IPS-NIHi11 (cell line): ENCODE measurements at places on chromosomes 1 and 21.

DNA sequence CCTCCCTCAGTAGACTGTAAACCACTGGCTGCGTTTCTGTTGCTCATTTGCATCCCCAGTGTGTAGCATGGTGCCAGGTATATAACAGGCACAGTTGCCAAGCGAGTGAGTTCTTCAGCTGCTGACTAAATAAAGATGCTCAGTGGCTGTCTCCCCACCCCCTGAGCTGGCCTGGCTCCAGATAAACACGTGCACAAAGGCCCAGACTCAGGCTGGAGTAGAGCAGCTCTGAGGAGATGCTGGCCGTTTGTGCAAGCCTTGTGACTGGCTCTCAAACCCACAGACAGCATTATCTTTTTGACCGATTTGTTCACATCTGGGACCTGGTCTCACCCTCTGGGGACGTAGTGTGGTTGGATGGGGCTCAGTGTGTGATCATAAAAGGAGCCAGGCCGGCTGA, 7.1 kb downstream of the CHRNB2 start:
- DNase-seq: no peak

GRCh38 chr1:9356021-9356420, 63.3 kb downstream of the SPSB1 start:
- no peak for DNase-seq

DNA sequence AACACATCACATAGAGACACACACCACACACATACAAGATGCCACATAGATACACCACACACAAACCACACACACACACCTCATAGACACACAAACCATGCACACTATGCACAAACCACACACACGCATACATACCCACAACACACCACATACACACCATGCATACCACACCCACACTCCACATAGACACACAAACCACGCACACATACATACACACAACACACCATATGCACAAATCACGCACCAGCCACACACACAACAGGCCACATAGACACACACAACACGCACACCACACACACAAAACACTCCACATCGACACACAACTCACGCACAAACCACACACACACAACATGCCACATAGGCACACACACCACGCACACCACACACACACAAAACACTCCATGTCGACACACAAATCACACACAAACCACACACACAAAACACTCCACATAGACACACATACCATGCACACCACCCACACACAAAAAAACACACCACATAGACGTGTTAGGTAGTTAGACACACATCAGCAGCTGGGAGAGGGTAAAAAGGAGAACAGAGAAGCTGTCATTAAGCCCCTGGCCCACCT, 49.5 kb upstream of the SLC19A1 start:
- DNase-seq: no peak

DNA sequence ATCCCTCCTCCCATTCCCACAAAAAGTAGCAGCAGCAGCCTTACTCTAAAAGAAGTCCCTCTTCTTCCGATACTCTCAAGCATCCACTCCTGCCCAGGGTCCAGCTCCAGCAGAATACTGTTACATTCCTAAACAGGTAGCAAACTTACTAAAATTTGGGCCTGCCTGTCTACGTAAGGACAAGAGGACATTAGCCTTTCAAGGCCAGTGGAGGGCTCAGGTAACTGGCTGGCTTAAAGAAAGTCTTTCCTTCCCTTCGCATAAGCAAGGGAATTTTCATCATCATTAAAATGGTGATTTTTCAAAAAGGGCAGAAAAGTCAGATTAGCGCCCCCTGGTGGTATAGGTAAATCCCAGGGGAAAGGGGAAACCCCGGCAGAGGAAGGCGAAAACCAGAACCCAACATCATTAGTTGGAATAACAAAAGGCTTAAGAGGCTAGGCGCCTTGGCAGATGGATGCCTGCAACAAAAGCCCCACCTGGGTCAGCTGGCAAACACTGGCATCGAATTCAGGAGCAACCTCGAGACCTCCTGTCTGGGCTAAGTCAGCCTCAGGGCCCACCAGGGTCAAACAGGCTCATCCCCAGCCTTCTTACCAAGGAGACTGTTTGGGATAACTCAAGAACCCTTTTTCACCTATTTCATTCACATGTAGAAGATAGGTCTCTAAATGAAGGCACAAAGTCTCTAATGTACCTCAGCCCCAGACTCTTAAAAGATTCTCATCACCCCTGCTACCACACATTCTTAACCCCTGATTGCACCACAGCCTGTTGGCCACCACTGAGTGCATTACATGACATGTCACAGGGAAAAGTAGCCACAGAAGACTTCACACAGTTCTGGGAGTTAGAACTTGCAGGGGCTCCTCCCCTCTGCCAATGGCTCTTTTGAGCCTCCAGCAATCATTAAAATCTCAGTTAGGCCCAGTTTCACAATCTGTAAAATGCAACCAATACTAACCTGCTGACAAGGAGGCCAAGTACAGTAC, 36.7 kb downstream of the ERI3 start:
- peak; percentile 99 for DNase-seq

DNA sequence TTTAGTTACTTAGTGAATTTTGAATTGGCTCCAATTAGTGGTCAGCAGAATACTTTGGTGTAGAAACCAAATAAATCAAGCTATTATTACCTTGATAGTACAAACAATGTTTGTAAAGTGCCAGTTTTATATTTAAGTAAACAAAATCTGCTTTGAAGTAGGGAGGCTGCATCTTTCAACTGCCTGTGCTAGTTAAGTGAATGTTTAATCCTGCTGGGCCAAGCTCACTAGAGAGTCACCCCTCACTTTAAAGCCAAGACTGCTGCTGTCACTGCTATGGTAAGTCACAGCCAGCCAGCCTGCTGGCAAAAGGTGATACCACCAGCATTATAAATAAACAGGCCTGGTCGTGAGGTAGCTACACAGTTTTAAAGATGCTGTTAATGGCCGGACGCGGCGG, 10.3 kb upstream of the CFAP126 start:
- DNase-seq: no peak

- no peak for DNase-seq
Measured at GRCh38 chr1:230684146-230684545, 29.8 kb downstream of the AGT start.

GRCh38 chr1:10075732-10076131, 43.0 kb downstream of the UBE4B start:
- DNase-seq: no peak

GRCh38 chr1:29744684-29745490, 508.6 kb downstream of the PTPRU start:
- DNase-seq: no peak

DNA sequence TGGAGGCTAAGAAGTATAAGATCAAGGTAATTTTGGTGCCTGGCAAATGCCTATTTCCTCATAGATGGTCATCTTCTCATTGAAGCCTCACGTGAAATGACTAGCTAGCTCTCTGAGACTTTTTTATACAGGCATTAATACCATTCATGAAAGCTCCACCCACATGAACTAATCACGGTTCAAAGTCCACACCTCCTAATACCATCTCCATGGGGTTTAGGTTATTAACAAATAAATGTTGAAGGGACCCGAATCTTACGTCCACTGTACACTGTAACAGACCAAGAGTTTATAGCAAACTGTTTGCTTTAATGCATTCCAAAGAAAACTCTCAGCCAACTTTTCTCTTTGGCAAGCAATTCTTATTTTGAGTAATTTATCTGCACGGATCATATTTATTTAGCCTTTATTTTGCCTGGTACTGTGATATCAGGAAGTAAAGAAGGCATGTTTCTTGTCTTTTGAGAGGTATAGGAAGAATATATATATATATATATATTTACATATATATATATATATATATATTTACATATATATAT, 296.1 kb upstream of the LRRC7 start:
- no peak for DNase-seq

DNA sequence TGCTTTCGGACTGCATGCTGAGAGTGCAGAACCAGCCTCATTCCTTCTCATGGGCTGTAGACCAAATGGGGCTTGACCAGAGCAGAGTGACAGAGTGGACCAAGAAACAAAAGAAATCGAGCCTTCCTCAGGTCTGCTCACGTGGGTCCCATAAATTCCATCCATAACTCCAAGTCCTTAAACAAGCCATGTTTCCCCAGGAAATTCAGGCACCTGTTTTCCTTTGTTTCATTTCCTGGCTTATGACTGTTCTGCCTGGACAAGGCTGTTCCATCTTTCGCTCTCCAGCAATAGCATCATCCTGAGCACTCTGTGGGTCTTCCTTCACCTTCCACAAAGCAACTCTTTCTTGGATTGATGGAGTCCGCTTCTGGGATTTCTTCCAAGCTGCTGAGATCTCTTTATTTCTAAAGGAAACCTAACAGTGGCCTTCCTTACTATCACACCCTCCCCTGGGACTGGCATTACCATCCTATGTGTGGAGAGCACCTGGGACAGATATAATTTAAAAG, 63.9 kb downstream of the LAMC2 start:
- DNase-seq: no peak

DNA sequence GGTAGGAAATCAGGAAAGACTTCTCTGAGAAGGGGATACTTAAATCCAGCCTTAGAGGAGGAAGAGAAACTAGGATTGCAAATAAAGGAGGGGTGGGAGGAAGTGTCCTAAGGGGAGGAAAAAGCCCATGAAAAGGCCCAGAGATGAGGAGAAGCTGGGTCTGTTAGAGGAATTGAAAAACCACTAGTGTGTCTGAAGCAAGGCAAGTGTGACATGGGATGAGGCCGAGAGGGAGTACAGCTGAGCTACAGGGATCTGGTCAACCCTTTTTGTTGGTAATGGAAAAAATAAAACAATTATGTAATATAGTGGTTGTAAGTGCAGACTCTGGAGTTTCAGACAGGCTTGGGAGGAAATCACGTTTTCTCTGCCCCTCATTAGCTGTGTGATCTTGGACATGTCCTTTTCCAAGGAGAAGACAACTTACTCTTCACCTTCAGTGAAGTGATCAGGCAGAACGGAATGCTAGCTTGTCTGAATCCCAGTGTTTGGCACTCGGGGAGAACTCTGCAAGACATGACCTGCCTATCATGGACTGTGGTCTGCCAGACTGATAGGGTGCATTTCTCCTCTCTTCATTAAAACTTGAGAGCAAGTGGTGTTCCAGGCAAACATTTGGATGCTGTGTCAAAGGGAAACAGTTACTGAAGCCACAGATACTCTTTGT, 7.4 kb upstream of the S100A10 start:
- no peak for DNase-seq

GRCh38 chr1:109890115-109890953, 20.3 kb upstream of the CSF1 start:
- no peak for DNase-seq

DNA sequence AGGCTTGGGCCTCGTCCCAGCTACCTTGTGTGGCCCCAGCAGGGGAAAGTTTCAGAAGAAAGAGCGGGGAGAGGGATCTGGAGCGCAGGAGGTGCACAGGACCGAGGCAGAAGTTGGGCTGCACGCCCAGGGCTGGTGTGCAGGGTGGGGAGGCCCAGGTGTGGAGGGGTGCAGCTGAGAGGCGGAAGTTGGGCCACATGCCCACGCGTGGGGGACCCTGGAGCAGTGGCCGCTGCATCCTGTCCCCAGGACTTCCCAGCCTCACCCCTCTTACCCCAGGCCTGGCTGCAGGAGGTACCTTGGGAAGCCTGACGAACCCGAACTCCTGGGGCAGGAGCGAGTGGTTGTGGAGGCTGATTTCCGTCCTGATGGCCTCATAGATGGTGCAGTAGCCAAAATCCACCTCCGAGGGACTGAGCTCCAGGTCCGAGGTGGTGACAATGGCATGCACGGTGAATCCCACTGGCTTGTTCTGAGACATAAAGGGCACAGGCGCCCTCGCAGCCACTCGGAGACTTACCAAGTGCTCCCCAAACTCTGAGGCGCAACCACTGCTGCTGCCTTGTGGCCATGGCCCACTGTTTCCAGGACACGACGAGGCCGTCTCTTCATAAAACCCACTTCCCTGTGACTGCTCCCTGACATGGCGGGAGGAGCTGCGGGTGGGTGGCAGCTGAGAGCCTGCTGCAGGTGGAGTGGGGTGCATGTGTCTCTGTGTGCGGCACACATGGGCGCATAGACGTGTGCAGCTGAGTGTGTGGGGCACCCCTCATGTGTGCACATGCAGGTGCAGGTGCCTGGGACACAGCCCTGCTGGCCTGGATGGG, 20.4 kb upstream of the TMEM52 start:
- no peak for DNase-seq

GRCh38 chr1:178060789-178061556, 32.9 kb upstream of the RASAL2 start:
- DNase-seq: peak; percentile 57

- DNase-seq: no peak
Measured at GRCh38 chr1:226589008-226589733, 40.6 kb downstream of the STUM start.
